ENCODE measurements at places on chromosomes 3 and 15.

DNA sequence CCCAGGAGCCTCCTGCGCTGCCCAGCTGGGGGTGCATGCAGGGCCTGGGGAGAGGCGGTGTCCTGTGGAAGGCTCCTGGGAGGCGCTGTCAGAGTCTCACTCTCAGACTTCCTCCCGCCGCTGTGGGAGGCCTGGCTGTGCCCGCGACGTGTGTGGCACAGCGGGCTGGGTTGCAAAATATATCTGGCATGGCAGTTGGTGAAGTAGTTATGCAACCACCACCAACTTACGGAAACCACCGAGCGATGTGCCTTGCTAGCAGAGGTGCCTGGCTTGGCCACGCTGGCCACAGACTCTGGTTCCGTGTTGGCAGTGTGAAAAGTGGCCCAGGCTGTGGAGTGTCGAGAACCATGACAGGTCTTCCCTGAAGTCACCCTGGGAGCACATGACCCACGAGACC is 30.6 kb upstream of the GATA2 start:
- DNase-seq = no peak

- no peak for DNase-seq
Measured at GRCh38 chr15:92885224-92886041, 14.7 kb upstream of the CHD2 start.

GRCh38 chr15:40565333-40566238 is 744 bp upstream of the CCDC32 start:
- no peak for DNase-seq

DNA sequence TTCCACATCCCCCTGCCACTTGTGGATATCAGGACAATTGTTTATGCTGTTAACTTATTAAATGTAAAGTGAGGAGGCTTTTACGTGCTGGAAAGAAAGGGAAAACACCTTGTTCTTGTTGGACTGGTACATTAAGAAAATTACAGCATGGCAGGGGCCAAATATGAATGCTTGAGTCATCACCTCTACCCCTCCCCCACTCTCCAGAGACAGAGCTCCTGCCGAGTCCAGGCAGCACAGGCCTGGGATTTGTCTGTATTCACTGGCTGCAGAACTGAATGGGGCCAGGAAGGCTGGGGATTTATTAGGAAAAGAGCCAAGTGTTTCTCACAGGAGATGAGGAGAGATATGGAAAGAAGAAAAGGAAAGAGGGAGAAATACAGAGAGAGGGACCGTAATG is 308.9 kb downstream of the EPHB1 start:
- no peak for DNase-seq

- DNase-seq = no peak
Measured at GRCh38 chr3:141228395-141228794, 3.2 kb upstream of the PXYLP1 start.

DNA sequence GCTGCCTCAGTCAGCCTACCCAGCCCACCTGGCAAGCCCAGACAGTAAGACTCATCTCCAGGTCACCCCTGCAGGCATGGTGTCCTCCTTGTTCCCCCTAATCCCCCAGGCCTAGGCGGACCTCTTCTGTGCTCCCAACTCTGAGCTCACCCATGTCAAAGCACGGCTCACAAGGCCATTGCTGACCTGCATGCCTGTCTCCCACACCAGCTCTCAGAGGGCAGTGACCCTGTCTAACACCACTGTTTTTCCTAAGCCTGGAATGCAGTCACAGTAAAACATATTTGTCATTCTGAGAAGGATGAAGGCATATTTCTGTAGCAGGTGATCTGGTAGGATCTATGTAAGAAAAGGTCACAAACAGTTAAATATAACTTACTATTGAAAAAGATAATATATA is 110.3 kb upstream of the HACD2 start:
- DNase-seq = no peak
